Mesenchymal stem cell (in vitro differentiated cells and primary cell): ENCODE measurements at places on chromosomes 7 and 10.
A peak's percentile ranks its signal among the peaks of the same experiment; 100 is the strongest.

DNA sequence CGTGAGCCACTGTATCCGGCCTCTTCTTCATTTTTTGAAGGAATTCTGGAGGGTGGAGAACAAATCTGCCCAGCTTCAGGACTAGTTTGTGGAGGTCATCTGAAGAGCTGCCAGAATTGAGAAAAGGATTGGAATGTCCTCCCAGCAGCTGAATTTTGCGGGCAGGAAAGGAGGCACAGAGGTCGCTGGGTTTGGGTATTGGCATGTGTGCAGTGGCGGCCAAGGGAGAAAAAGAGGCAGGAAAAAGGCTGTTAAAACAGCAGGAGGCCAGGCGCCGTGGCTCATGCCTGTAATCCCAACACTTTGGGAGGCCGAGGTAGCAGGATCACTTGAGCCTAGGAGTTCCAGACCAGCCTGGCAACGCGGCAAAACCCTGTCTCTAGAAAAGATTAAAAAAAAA is 80.4 kb downstream of the HIP1 start:
- peaks cover 10% of the 10 kb centered on the region for H3K4me1 ChIP-seq
- DNase-seq, result no peak
- no peak overlapping the region for H3K4me3 ChIP-seq
- no peaks in the 10 kb centered on the region for H3K36me3 ChIP-seq
- H3K27me3 ChIP-seq, result no peaks in the 10 kb centered on the region

DNA sequence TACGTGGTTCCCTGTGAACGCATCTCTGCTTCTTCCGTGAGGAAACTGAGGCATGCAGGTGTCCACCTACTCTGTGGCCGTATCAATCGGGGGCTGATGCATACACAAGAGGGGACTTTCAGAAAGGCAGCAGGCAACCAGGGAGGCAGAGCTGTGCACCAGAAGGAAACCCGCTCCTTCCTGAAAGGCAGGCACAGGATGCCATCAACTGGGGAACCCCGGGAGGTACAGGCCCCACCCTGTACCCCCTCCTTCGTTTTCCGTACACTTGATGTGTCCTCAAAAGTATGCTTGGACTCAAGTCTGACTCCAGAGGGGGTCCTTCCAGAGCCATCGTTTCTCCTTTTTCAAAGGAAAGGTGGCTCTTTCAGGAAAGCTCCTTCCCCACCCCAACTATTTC is 59.5 kb downstream of the ASB13 start:
- peaks cover 9% of the 10 kb centered on the region for H3K4me1 ChIP-seq
- H3K27me3 ChIP-seq, result no peaks in the 10 kb centered on the region
- DNase-seq, result no peak

- H3K4me1 ChIP-seq, result peaks cover 35% of the 10 kb centered on the region
- peak; percentile 50 for DNase-seq
- no peak overlapping the region for H3K27ac ChIP-seq
- no peak overlapping the region for H3K4me3 ChIP-seq
- no peaks in the 10 kb centered on the region for H3K36me3 ChIP-seq
Observed at GRCh38 chr7:151684408-151685175, 164.9 kb upstream of the RHEB start.

DNA sequence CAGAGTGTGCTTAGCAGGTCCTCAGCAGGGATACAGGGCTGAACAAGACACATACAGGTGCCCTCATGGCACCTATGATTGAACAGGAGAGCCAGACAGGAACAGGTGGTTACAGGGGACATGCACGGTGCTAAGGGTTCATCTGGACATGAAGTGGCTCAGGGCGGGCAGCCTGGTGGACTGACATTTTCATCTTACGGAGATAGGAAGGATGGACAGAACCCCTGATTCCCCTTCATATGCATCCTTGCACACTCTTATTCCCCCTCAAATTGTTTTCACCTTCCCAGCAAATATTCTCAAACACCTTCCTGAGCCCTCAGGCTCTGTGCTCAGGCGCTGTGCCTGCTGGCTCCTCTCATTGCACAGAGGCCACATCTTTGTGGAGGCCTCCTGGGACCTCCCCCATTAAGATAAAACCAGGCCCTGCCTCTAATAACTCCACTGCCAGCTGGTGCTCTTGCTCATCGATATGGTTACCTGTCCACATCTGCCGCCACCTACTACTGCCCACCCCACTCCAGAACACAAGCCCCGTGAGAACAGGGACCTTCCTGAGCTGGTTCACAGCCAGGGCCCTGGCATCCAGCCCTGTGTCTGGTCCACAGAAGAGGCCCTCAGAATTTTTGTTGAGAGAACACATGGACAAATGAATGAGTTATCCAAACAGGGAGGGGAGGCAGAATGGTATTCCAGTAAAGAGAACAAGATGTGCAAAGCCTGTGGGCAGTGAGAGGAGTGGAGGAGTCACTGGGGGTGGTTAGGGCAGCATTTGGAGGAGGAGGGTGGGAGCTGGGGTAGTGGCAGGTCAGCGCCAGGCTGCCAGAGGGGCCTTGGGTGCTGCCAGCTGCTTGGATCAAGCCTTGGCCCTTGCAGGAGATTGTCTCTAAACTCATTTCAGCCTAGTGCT is 68.9 kb upstream of the AQP1 start:
- H3K36me3 ChIP-seq, result peaks cover 47% of the 10 kb centered on the region
- DNase-seq, result no peak
- H3K27me3 ChIP-seq, result no peaks in the 10 kb centered on the region
- H3K4me3 ChIP-seq, result no peak overlapping the region
- peaks cover 10% of the 10 kb centered on the region for H3K4me1 ChIP-seq
- H3K27ac ChIP-seq, result no peak overlapping the region

DNA sequence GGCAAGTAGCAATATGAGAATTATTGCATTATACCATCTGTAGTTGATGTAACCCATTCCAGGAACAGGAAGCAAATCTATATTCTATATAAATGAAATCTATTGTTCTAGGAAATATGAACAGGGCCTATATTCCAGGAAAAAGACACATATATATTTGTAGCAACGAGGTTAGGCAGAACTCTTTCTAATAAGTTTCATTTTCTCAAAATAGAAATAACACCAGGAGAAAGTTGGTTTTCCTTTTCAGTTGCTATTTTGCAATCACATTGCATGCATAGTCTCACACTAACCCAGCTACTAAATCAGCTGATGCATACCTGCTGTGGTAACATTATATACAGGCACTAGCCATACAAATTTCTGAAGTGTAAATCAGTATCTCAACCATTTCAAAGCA is 6.2 kb upstream of the IFIT2 start:
- H3K27ac ChIP-seq, result no peak overlapping the region
- H3K27me3 ChIP-seq, result no peaks in the 10 kb centered on the region
- peaks cover 3% of the 10 kb centered on the region for H3K4me1 ChIP-seq
- no peak overlapping the region for H3K4me3 ChIP-seq

GRCh38 chr10:61902445-61903220 is 1.1 kb downstream of the ARID5B start:
- H3K27ac ChIP-seq, result peak overlapping the region; percentile 93
- peak; percentile 76 for DNase-seq
- H3K4me3 ChIP-seq, result peak overlapping the region; percentile 66
- H3K36me3 ChIP-seq, result no peaks in the 10 kb centered on the region

DNA sequence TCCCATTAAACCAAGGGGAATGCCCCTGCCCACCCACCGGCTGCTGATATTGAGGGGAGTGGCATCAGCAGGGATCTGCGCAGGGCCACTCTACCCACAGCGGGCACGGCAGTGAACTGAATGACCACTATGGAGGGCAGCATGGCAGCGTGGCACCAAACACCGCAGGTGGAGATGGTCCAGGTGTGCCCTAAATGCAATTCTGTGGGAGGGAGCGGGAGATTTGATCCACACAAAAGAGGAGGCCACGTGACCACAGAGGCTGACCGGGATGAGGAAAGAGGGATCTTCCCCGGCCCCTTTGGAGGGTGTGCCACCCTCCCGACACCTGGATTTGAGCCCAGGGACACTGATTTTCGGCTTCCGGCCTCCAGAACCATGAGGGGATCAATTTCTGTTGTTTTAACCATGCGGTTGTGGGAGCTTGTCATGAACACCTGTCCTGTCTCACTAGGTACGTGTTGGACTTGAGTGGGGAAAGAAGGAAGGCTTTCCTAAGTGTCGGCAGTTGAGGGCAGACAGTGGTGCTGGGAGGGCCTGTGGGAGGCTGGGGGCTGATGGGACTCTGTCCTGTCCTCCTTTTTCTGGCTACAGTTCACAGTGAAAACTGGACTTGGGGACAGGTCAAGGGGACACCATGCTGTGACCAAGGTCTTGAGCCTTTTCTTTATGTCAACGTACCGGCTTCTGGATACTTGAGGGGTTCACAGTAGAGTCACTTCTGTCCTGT is 66.1 kb downstream of the CFAP46 start:
- no peak overlapping the region for H3K27ac ChIP-seq
- DNase-seq, result no peak
- no peaks in the 10 kb centered on the region for H3K4me1 ChIP-seq
- H3K27me3 ChIP-seq, result peaks cover 7% of the 10 kb centered on the region
- H3K36me3 ChIP-seq, result no peaks in the 10 kb centered on the region
- no peak overlapping the region for H3K4me3 ChIP-seq

DNA sequence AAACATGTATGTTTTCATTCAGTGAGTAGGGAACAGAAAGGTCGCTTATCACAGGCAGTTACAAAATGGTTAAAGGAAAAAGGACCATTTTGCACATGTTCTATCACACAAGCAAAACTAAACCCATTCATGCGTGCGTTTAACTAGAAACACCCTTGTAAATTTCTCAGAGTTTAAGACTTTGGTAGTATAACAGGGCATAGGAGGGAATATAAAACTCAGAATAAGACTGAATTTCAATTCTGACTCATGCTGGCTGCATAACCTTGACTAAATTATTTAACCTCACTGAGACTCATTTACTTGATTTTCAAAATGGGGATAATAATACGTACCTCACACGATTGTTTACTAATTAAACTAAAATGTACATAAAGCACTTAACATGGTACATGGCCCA is 243.8 kb upstream of the PTN start:
- no peaks in the 10 kb centered on the region for H3K36me3 ChIP-seq
- no peaks in the 10 kb centered on the region for H3K27me3 ChIP-seq
- H3K27ac ChIP-seq, result no peak overlapping the region
- DNase-seq, result no peak
- H3K4me1 ChIP-seq, result peaks cover 5% of the 10 kb centered on the region
- H3K4me3 ChIP-seq, result no peak overlapping the region

- no peak overlapping the region for H3K27ac ChIP-seq
- peaks cover 24% of the 10 kb centered on the region for H3K4me1 ChIP-seq
- no peaks in the 10 kb centered on the region for H3K27me3 ChIP-seq
- no peak for DNase-seq
Observed at GRCh38 chr7:44636926-44637325, 30.5 kb downstream of the OGDH start.

GRCh38 chr7:155167706-155168365 is 97.7 kb downstream of the HTR5A start:
- H3K36me3 ChIP-seq, result no peaks in the 10 kb centered on the region
- no peak for DNase-seq
- H3K27ac ChIP-seq, result no peak overlapping the region
